Endodermal cell (in vitro differentiated cells): ENCODE measurements at places on chromosomes 5 and 9.

GRCh38 chr5:176410486-176411180 lies 5.7 kb downstream of the CLTB start:
- DNase-seq: no peak

GRCh38 chr9:75101004-75101588 lies 12.8 kb downstream of the OSTF1 start:
- DNase-seq: peak; percentile 56

DNA sequence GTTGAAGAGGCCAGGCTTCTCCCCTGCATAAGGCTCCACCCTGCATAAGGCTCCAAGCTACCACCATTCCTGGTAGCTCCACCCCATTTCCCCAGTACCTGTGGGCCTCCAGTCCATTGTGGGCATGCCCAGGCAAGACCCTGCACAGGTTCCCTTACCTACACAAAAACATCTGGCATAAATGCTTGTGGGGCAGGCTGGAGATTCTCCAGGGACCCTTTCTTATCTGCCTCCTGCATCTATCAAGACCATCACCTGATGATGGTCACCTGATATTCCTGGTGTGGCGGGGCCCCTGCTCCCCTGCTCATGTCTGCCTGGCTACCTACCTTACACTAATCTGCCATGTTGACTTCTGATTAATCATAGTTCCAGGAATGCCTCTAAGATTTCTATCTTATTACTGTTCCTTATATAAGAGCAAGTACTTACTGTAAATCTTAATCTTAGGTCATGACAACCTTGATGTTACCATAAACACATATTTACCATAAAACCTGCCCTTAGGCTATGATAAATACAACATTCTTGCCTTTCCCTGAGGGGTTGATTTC lies 41.0 kb downstream of the FGD3 start:
- DNase-seq: no peak

- DNase-seq: peak; percentile 61
These were observed 721 bp upstream of the MAML1 start for GRCh38 chr5:179731791-179732411.

DNA sequence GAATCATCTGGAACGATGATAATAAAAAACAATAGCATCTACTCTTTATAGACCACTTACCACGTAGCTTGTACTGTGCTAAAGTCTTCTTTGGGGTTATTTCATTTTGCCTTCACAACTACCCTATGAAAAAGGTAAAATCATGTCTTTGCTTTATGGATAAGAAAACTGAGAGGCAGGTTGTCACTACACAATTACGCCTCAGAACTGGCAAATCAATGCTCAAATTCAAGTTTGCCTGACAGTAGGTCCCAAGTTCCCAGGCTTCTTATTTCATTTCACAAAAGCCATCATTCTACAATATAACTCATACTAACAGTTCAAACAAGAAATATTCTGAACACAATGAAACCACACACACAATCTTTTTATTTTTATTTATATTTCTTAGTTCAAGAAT lies 258.5 kb downstream of the GABRB2 start:
- no peak for DNase-seq

GRCh38 chr5:141781910-141782309 lies 96.3 kb downstream of the PCDH1 start:
- DNase-seq: no peak

DNA sequence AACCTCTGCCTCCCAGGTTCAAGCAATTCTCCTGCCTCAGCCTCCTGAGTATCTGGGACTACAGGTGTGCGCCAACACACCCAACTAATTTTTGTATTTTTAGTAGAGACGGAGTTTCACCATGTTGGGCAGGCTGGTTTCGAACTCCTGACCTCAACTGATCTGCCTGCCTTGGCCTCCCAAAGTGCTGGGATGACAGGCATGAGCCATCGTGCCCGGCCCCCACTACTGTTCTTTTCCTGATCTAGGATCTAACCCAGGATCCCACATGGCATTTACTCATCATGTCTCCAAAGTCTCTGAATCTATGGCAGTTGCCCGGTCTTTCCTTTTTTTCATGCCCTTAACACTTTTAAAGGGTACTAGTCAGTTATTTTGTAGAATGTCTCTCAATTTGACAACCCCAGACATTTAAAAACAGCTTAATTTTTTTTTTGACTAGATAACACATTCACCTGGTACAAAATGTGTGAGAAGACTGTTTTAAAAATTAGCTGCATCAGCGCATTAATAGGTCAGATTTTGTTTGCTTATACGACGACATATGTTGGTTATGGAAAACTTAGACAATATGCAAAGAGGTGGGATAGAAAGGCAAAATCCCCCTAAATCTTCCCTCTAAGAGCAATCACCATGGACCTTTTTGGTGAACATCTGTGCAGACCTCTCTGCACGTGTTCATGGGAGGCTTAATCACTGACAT lies 46.5 kb downstream of the STOM start:
- no peak for DNase-seq

GRCh38 chr5:171102877-171103610 lies 206.0 kb upstream of the TLX3 start:
- peak; percentile 67 for DNase-seq

DNA sequence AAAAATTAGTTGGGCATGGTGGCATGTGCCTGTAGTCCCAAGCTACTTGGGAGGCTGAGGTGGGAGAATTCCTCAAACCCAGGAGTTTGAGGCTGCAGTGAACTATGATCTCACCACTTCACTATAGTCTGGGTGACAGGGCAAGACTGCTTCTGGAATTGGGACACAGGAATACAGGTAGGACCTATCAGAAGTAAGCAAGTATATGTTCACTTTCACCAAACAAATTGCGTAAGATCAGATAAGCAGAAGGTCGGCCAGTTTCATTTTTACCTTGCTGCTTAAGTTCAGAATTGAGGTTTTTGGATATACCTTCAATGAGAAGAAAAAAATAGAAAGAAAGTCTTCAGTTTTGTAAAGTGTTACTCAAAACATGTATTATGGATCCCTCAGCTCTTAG lies 171.7 kb downstream of the MAT2B start:
- DNase-seq: no peak

- DNase-seq: no peak
These were observed 1.4 kb downstream of the IQGAP2 start for GRCh38 chr5:76404223-76405211.

DNA sequence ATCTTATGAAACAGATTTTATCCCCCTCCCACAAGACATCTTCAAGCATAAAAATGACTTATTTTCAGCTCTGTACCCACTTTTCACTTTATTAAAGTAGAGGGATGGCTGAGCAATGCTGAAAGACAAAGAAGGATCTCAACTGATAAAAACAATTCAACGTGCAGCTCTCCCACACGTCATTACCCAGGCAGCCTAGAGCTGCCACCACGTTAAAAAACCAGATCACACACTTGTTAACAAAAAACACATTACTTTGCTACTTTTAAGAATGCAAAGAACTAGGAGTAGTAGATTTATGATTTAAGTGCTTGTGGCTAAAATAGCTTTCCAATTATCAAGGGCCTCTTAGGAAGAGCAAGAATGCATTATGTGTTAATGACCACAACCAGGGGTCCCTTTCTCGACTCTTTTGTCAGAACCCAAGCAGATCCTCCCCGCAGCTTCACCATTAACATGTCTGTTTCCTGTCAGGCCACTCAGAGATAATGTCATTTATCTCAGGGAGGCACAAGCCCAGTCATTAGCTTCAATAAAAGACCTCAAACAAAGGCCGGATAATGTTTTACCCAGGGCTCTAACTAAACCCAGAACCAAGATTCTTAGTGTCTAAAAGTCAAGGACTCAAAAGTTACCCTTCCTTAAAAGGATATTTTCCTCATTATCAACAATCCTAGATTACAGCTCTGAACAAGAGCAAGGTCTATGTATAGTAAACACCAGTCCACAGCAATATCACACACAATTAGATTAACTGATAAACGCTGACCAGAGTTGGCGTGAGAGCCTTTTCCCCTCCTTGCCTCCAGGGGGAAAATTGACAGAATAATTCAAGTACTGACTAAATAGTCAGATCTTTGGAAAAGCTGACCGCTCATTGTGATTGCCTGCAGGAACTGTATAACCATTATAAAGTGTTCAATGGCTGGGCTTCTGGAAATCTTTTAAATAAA lies 7.5 kb downstream of the ZNF608 start:
- peak; percentile 91 for DNase-seq

DNA sequence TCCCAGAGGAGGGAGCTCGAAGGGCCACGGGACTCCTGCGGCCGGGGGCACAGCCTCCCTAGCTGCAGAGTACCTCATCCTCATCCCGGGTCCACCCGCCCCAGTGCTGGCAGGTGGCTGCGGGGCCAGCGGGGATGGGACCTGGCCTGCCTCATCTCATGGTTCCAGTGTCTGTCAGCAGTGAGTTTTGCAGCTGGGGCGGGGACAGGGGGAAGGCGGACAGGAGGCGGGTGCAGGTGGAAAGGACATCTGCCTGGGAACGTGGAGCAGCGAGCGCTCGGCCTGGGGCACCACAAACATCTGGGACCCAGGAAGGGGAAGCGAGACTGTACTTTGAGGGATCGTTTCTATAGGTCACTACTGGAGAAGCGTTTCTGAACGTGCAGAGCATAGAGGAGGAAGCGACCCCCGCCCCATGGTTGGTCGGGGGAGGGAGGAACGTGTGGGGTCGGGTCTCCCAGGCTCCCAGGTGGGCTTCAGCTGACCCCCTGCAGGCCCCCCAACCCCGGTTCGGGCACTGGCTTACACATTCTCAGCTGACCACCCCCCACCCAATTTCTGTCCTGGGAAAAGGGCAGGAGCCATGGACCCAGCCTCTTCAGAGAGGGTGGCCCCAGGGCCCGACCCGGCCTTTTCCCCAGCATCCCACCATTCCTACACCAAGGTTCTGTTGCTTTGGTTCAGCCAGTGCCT lies 56.5 kb upstream of the NOTCH1 start:
- DNase-seq: no peak

DNA sequence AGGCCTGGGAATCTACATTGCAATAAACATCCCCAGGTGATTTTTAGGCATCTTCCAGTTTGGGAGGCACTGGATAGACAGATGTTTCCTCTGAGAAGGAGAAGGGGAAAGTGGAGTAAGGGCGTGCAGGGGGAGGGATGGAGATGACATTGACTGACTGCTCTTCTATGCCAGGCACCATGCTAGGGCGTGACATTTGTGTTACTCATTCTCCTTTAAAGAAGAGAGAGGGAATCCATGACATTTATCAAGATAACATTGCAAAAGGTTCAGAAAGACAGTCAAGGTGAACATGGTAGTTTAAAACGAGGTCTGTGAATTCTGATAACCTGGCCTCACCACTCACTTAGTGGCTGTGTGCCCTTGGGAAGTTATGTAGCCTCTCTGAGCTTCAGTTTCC lies 35.8 kb downstream of the FGF1 start:
- no peak for DNase-seq

DNA sequence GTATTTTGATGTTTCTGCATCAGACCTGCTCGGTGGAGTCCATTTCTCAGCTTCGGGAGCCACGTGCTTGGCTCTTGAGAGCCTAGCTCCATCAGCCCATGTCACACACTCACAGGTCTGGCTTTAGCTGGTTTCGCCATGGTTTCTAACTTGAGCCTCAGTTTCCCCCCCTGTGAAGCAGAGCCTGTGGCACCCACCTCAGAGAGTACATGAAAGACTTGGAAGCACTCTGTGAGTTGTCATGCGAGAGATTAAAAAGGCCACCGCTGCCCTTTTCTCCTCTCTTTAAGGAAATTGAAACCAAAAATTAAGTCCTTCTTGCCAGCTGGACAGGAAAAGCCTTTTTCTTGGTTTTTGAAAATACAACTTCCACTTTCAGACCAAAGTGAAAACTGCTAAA lies 8.8 kb downstream of the TENT4A start:
- DNase-seq: no peak

GRCh38 chr5:61472172-61472958 lies 140.3 kb downstream of the ZSWIM6 start:
- DNase-seq: no peak
